ENCODE measurements at places on chromosomes 2 and 18.

- no peak for DNase-seq
Measured at GRCh38 chr18:33034945-33035344, 262.1 kb upstream of the KLHL14 start.

GRCh38 chr2:221562226-221562625 is 9.9 kb downstream of the EPHA4 start:
- no peak for DNase-seq

DNA sequence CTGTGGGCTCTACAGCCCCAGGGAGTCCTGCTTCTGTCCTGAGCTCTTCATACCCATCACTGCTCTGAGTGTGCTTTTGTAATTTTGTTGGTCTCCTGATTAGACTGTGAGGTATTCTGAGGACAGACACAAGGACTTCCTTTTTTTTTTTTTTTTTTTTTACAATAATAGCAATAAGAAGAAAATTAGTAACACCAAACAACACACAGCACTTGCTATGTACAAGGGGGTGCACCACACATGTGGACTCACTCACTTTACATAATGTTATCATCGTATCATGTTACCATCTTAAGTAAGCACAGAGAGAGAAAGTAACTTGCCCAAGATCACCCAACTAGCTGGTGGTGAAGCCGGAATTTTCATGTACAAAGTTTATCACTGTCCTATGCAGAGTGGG is 34.6 kb downstream of the MBP start:
- no peak for DNase-seq

DNA sequence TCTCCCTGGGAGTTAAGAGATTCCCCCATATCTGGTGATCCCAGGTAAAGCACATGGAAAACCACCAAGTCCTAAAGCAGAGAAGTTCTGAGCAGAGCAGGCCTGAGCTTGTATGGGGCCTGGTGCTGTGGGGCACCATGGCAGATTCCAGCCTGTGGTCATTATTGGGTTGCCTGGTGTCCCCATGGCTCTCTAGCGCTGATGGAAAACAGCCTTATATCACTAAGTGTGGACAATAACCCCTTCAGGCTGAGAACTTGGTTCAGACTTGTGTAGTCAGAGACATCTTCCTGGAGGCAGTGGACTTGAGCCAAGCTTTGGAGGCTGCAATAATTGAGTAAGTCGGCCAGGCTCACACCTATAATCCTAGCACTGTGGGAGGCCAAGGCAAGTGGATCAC is 96.8 kb downstream of the MCFD2 start:
- no peak for DNase-seq

DNA sequence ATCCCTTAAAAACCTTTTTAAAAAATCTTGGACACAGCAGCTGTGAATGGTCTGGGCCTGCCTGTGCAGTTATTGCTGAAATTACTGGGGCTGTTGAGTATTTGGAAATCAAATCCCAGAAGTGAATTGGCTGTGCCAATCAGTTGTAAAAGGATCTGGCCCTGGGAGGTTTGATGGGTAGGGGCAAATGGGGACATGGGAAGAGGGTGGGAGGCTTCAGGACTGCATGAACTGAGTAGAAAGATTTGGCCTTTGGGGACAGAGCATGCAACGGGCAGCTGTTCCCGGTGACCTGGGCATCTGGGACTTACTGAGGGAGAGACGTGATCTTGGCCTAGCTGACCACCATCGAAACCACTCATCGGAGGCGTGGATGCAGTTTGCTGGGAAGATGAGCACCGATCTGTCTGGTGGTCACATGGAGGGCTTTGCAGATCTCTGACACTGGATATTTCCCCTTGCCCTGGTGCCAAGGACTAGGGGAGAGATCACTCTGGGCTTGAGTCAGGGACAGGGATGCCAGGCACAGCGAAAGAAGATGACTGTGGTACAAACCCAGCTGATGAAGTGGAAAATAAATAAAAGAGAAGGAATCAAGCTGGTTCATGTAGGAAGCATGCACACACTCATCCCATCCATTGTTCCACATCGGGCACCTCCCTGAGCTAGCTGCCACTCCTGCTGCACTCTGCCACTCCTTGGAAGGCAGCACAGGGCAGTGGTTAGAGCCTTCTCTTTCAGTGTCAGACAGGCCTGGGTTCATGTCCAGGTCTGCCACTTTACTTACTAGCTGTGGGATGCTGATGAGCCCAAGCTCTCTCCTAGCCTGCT is 58.4 kb downstream of the SEMA4F start:
- no peak for DNase-seq

GRCh38 chr2:234495251-234496054 is 1.4 kb downstream of the ARL4C start:
- no peak for DNase-seq

GRCh38 chr18:24248359-24248758 is 109.5 kb downstream of the CABYR start:
- DNase-seq = no peak

DNA sequence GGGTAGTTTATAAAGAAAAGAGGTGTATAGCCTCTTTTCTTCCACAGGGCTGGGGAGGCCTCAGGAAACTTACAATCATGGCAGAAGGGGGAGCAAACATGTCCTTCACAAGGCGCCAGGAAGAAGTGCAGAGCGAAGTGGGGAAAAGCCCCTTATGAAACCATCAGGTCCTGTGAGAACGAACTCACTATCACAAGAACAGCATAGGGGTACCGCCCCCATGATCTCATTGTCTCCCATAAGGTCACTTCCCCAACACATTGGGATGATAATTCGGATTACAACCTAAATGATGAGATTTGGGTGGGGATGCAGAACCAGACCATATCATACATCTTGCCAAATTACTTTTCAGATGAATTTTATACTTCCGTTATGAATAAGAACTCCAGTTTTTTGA is 32.4 kb downstream of the RALB start:
- DNase-seq = no peak

- no peak for DNase-seq
Measured at GRCh38 chr2:28436525-28437051, 43.9 kb downstream of the FOSL2 start.

DNA sequence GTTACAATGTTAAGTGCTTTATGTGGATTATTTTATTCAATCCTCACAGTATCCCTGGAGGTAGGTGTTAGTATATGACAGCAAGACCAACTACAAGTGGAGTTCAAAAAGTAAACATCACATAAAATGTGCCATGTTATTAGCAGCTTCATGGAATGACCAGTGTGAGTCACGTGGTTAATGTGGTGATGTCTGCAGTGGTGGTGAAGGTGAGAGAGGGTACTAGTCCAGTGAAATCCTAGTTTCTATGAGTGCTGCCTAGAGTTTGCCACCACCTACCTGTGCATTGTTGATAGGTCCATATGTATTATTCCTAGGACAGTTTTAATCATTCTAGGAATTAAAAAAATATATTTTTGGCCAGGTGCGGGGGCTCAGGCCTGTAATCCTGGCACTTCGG is 865.2 kb upstream of the DDX18 start:
- DNase-seq = no peak

DNA sequence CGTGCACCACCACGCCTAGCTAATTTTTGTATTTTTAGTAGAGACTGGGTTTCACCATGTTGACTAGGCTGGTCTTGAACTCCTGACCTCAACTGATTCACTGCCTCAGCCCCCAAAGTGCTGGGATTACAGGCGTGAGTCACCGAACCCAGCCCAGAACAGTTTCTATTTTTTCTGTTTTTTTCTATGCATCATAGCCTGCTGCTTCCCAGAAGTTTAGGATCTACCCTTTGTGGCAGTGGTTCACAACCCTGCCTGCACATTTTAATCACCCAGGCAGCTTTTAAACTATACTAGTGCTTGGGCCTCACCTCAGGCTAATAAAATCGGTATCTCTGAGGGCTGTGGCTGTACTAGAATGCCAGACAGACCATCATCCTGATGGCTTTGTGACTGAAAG is 39.7 kb upstream of the SOCS6 start:
- DNase-seq = no peak

DNA sequence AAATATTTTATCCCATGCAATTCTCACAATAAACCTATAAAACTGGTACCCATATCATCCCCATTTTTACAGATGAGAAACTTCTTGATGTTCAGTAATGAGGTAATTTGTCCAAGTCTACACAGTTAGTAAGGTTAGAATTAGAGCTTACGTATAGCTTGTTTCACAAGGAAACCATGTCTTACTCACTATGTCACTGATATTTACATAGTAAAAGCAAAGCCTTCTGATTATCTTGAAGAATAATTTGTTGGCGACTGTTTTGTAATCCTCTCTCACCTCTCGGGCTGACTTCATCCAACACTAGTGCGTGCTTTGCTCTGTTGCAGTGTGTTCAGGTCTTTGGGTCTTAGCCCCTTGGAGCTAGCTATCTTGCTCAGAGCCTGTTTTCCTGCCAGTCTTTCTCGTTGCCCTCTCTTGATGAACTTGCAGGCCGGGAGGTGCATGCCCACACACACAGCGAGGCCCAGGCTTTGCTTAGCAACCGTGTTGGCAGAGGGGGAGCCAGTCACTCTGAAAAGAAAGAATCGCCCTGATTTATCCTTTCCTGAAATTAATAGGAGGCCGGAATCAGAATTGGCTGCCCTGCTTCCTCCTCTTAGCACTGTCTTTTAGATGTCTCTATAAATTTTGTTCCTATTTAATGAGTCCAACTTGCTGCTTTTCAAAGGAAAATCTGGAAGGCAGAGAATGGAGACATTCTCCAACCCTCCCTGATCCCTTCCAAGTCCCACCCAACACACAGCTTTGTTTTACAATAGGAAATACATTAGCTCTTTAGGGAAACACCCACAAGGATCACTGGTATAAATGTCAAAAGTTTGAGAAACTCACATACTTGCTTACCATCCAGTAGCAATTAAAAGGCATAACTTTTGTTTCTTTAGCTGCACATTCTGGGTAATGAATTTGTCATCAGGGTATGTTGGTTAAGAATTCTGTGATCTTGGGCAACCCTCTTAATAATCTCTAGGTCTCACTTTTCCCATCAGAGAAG is 97.6 kb upstream of the SEC11C start:
- DNase-seq = no peak

DNA sequence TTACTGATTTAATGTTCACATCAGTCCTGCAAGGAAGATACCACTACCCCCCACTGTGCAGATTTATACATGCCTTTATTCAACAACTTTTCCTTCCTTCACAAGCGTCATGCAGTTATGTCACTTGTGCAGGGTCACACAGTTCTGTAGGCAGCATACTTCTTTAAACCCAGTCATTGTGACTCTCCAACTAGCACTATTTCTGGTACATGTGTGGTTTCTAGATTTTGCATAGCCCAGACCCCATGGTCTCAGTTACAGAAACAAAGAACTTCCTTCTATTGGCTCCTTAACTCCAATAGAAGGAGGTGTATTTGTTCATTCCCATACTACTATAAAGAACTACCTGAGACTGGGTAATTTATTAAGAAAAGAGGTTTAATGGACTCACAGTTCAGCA is 333.1 kb downstream of the ZNF516 start:
- DNase-seq = no peak
